NCI-H2171 (cell line): ENCODE measurements at places on chromosomes 3 and 15.
A peak's percentile ranks its signal among the peaks of the same experiment; 100 is the strongest.

GRCh38 chr15:43872416-43873020 lies 45.7 kb downstream of the WDR76 start:
- peak; percentile 62 for DNase-seq

- no peak for DNase-seq
Measured at GRCh38 chr3:197748597-197749314, 927 bp upstream of the FYTTD1 start.

DNA sequence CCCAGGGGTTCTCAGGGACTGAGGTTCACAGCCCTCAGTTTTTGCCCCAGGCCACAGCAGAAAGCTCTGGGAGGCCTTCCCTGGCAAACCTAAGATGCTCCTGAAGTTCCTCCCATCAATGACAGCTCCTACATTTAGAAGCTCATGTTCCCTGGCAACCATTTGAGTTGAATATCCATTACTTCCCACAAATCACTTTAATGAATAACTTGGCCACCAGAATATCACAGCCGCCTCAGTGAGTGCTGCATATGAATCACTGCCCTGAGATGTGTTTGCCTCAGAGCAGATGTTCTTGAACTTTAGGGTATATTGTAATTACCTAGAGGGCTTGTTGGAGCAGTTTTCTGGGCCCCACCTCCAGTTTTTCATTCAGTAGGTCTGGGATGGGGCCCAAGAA lies 27.4 kb downstream of the SLCO2A1 start:
- no peak for DNase-seq

GRCh38 chr3:28467414-28467813 lies 118.8 kb upstream of the AZI2 start:
- no peak for DNase-seq

DNA sequence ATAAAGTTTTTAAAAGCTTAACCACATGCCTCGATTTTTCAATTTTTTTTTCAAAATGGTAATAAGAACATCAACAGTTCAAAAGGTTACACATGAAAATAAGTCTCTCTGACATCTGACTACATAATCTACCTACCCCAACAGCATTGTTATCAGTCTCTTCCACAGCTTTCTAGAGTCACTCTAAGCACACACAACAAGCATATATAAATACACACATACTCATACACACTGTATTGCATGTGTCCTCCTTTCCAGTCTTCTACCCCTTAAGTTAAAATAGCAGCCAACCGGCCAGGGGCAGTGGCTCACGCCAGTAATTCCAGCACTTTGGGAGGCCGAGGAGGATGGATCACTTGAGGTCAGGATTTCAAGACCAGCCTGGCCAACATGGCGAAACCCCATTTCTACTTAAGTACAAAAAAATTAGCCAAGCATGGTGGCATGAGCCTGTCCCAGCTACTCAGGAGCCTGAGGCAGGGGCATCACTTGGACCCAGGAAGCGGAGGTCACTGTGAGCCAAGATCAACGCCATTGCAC lies 12.2 kb downstream of the TBL1XR1 start:
- no peak for DNase-seq

- no peak for DNase-seq
Measured at GRCh38 chr15:89761009-89761831, 10.2 kb upstream of the MESP1 start.

DNA sequence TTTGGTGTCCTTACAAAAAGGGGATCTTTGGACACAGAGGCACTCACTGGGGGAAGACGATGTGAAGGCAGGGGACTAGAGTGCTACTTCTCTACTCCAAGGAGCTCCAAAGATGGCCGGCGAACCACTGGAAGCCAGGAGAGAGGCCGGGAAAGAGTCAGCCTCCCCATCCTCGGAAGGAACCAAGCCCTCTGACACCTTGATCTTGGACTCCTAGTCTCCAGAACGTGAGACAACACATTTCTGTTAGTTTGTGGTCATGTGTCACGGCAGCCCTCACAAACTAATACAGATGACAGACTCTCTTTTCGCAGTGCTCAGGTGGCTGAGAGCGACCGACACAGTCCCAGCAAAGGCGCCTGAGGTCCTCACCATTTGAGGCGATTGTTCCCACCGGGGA lies 24.4 kb upstream of the ATP2B2 start:
- DNase-seq, result no peak

DNA sequence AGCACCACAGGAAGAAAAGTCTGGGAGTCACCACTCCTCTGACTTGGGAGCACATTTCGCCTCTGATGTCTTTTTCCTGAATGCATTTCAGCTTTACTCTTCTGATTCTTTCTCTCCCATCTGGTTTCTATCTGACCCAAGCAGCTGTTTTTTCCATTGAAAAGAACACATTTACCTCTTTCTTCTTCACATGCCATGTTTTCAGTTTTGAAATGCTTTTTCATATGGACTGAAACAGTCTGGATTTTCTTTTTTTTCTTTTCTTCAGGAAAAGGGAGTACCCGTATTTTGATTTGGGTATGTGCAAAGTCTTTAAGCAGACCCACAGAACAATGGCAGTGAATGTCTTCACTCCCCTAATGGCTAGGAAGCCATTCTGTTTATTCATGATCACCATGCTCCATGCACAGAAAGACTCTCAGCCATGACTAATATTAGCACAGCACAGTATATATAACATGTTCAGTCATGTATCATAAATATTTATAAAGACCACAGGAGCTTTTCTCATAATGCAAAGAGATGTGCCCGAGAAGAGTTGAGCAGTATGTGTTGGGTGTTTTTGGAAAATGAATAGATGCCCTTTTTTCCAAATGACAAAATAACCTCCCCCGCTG lies 82.7 kb upstream of the LRIG1 start:
- DNase-seq, result no peak

DNA sequence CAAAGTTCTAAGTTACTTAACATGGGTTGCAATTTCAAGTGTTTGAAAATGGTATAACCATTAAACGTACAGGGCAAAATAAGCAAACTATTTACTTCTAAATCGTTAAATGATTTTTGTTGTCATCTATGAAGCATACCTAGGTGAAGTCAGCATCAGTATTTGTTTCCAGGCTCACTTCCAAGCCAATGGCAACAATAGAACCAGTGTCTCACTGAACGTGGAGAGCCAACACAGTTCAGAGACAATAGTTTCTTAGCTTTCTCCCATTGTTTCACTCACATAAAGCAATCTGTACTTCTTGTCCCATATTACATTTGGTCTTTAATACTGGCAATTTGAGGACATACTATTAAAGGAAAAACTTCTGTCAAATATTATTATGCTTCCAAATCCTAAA lies 397.2 kb downstream of the MECOM start:
- no peak for DNase-seq
